Nucleus accumbens (tissue), 56 donors: ENCODE measurements at places on chromosomes 6 and 20.

DNA sequence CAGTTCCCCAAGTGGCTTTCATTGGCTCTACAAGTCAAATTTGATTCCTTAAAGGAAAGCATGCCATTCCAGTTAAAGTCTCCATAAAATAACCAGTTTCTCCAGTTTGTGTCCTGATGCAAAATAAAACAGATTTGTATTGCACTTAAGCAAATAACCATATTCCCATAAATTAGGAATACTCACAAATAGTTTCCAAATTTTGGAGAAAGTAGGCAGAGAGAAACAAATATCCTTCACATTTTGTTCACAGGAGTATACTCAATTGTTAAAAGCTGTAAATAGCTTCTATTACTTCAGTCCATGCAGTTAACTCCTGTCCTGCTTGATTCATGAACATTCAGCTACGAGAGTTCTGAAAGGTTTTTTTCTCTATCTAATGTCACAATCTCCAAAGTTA is 281.4 kb upstream of the RGS17 start:
- no peak for DNase-seq

DNA sequence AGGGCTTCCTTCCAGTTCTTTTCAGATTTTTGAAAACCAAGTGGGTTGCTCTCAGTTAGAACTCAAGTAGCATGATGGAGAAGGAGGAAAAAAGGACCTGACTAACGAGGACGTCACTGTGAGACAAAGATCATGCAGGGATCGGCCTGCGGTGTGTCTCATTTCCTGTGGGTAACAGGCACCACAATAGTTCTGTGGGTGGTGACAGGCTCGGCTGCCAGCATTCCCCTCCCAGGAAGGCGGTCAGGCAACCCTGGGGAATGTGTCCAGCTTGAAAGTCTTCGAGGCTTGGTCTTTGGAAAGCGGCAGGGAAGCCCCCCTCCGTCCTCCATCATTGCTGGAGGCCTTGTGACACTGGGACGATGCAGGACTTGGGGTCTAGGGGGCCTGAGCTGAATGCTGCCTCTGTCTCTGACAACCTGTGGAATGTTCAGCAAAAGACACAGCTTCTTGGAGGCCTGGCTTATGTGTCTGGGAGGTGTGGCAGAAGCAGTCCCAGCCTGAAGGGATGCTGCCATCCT is 121.0 kb downstream of the BCAS1 start:
- no peak for DNase-seq

DNA sequence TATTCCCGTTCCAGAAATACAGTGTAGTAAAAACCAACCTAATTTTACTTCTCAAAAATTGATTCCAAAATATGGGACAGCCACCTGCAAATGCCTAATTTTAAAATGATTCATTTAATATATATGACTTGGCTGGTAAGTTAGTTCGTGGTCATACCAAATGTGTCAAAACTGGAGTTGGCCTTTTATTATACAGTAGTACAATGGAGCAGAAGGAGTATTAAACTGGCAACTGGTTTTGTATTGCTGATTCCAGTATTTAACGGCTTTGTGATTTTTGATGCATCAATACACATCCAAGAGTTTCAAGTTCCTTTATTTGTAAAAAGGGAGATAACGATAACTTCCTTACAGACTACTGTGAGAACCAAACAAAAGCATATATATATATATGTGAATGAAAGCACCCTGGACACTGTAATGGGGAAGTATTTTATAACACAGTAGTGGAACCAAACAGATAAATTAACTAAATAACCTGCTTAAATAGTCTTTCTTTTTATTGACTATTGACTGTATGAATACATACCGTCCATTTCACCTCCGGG is 24.8 kb downstream of the SAMHD1 start:
- no peak for DNase-seq

DNA sequence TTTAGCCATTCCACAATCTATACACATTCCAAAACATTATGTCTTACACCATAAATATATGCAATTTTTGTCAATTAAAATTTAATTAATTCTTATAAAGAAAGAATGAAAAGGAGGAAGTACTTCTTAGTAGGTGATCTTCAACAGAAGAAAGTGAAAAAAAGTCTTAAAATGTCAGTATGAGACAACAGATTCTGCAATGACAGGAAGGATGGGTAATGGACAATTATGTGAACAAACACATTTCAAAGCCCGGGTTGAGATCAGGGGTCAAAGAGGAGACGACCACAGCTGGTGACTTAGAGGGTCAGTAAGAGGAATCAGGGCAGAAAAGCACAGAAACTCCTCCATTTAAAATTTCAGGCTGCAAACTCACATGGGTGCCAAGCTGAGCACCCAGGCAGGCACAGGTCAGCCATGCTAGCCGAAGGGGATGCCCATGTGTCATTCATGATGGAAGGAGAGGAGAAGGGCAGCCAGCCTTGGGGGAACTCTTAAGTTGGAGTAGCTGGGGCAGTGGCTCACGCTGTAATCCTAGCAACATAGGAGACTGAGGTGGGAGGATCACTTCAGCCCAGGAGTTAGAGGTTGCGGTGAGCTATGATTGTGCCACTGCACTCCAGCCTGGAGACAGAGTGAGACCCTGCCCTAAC is 11.0 kb downstream of the VSX1 start:
- DNase-seq, result no peak

DNA sequence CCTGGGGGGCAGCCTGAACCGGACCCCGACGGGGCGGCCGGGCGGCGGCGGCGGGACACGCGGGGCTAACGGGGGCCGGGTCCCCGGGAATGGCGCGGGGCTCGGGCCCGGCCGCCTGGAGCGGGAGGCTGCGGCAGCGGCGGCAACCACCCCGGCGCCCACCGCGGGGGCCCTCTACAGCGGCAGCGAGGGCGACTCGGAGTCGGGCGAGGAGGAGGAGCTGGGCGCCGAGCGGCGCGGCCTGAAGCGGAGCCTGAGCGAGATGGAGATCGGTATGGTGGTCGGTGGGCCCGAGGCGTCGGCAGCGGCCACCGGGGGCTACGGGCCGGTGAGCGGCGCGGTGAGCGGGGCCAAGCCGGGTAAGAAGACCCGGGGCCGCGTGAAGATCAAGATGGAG is 636 bp downstream of the SRF start:
- DNase-seq, result no peak

DNA sequence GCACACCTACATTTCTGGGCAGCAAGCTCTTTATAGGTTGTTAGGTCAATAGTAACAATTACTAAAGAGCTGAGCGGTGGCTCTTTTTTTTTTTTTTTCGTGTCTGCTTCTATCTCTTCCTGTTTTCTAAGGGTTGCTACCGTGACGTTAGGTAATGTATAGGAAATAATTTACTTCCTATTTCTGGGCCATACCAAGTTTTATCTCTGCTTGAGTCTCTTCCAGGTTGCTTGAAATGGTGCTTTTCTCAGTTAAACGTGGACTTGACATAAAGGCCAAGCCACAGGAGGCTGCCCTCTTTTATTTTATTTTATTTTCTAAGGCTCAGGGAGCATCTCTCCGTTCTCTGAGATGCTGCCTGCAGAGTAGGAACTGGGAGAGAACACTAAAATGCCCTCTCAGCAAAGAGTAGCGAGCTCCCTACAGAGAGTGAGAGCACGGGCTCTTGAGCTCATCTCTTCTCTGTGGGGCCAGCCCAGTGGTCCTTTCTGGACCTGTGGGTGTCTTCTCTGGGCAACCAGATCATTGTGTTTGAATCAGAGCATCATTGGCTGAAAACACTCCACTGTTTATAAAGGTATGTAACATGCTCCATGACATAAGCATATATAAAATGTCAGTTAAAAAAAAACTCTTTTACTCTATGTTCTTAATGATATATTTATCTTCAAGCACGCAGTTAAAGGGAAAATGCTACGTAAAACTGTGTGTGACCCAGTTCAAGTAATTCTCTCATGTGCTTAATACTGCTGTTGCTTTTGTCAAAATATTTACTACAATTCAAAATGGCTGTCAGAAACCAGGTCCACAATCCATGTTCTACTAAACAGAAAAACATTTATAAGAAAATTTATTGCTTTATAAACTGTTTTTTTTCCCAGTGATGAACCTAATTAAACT is at the start of gene ZNF831:
ZNF831 (plus strand) TSS at position 191 of the 900 bp plus-strand sequence. CDS start 27,199 bp downstream, outside the sequence.
- no peak for DNase-seq

GRCh38 chr6:37657112-37657886 is 40.4 kb downstream of the MDGA1 start:
- DNase-seq, result no peak

DNA sequence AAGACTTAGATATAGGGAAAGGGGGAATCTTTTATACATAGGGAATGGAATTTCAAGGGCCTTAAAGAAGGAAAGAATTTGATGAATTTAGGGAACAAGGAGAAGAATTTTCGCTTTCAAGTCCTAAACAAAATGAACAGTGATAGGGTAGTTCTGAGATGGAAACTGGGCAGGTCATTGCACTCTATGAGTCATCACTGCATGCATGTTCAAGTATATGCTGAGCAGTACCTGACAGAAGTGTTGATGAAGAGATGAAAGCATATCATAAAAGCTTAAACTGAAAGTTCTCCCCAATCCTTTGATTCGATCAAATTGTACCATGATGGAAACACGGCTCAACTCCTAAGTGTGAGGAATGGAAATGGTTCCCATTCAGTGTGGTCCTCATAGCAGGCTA is 271.0 kb downstream of the TSHZ2 start:
- DNase-seq, result no peak

- DNase-seq, result no peak
Measured at GRCh38 chr6:108958900-108959770, 110.9 kb downstream of the ARMC2 start.

DNA sequence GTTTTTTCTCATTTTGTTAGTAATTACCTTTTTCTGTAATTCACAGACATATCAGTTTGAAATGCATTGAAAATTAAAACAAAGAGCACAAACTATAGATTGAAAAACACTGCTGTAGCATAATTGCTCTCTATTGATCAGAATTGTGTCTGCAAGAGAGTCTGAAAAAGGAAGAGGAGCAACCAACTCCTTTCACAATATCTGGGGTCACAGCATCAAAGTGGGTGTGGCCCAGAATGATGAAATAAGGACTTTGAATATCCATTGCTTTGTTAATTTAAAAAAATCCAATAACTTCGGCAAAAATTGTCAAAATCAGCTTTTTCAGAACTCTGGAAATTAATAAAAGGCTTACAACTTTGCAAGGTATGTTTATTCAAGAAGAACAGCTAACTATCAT is 99.2 kb downstream of the MYLK4 start:
- DNase-seq, result no peak

DNA sequence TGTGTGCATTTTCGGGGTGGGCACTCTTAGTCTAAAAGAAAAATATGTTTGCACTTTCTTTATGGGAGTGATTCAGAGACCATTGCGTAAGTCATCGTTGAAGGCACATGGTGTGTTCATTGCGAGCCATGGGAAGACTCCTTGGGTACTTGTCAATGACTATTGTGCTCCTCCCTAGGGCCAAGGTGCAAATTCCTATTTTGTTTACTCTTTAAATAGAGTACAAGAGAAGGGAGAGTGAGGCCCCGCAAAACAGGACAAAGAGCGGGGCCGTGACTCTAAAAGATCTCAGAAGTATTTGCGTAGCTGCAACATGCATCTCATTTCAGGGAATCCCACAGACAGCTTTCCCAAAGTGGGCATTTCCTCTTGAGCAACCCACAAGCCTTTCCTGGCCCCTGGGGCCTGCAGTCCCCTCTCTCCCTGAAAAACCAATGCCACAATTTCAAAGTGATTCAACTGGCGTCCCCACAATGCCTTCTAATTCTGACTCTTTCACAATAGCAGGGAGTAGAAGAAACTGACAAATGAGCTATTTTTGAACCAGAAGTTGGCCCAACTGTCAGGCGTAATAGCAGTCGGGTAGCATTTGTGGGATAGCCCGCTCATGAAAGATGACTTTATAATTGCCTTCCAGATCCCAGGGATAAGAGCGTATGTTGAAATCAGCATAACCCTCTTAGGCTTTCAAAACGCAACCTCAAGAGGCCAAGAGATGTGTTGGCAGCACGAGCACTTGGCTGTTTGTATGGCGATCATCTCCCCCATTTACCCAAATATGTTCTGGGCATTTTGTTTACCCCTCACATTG is 277.9 kb upstream of the BMP2 start:
- no peak for DNase-seq

DNA sequence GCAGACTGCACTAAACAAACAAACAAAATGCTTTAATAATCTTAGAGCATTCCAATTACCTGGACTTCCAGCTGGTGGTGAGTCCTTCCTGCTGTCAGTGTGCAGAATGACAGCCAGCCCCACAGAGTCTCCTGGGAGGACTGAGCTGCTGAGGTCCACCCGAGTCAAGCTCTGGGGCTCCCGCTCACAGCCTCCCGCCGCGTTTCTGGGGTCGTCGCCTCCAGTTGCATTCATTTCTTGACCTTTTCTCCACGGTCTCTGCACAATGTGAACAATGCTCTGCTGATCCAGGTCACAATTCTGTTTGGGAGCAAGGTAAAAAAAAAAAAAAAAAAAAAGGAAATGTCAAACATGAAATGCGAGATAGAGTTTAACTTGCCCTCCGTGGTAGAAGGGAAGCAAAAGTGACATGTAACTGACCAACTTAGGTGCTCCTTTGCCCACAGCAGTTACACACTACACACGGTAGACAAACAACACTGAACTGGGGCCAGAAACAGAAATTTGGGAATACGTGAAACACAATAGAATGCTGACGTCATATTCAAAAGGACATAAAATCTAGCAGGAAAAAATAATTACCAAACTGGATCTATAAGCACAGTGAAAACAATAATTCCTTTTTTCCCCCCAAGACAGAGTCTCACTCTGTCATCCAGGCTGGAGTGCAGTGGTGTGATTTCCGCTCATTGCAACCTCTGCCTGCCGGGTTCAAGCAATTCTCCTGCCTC is 464.9 kb downstream of the PRKN start:
- no peak for DNase-seq

DNA sequence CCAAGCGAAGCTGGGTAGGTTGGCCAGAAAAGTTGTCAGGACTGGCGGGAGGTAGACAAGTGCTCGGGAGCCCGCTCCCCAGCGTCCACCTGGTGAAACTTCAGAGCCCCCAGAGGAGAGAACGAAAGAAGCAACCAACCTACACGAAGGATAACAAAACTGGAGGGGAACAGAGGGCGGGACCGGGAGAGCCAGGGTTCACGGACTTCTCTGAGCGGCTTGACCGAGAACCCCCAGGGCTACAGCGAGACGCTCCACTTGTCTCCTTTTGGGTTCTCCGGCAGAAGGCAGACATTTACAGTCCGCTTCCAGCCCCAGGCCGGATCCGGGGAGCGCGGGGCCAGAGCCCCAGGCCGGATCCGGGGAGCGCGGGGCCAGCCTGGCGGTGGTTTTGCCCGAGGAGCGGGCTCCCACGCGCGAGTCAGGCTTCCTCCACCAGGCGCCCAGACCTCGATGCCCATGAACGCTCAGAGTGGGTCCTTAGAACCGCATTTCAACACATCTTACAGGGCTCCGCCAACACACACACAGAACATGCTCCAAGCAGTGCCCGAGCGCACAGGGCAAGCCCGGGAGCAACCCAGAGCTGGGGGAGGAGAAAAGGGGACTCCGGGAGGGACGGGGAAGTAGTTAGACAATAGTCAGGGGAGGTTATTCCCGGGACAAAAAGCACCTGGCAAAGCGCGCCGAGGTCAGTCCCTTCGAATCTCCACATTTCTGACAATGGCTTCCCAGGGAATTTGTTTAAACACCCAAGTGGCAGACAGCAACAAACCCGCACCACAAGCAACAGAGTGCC is 1.1 kb downstream of the PTPRK start:
- peak; percentile 62 for DNase-seq

- DNase-seq, result no peak
Measured at GRCh38 chr6:35038076-35038475, 103.1 kb downstream of the TCP11 start.

GRCh38 chr6:340991-341827 is 48.9 kb downstream of the DUSP22 start:
- DNase-seq, result no peak
